Thoracic aorta (tissue), 2 donors: ENCODE measurements at places on chromosomes 2 and 18.

DNA sequence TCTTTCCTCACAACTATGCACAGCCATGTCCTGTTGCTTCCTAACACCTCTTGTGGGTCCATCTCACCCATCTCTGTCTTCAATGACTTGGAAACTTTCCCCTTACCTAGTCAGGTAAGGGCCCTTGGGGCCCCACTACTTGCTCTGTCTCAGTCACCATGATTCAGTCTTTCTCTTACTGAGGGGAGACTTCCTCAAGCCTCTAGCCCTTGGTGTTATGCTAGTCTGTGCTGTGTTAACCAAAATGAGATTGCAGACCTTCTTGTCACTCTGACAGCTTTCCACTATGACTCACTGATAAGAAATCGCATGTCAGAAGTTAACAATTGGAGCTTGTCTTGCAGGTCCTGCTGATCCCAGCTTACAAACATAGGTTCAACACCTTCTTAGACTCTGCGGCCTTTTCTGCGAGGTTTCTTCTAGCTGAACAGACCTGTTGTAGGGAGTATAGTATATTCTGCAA, 65.3 kb downstream of the WDR75 start:
- DNase-seq, result no peak

DNA sequence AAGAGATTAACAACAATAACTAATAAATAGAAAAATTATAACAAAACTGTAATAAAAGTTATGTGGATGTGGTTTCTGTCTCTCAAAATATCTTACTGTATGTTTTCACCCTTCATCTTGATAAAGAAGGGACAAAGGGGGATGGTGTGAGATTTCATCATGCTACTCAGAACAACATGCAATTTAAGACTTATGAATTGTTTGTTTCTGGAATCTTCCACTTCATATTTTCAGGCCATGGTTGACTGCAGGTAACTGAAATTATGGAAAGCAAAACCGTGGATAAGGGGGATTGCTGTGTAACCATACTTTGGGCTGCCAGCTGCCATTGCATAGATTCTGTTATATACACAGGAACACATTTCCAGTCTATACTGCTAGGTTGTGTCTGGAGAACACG, 45.6 kb downstream of the NEB start:
- no peak for DNase-seq

DNA sequence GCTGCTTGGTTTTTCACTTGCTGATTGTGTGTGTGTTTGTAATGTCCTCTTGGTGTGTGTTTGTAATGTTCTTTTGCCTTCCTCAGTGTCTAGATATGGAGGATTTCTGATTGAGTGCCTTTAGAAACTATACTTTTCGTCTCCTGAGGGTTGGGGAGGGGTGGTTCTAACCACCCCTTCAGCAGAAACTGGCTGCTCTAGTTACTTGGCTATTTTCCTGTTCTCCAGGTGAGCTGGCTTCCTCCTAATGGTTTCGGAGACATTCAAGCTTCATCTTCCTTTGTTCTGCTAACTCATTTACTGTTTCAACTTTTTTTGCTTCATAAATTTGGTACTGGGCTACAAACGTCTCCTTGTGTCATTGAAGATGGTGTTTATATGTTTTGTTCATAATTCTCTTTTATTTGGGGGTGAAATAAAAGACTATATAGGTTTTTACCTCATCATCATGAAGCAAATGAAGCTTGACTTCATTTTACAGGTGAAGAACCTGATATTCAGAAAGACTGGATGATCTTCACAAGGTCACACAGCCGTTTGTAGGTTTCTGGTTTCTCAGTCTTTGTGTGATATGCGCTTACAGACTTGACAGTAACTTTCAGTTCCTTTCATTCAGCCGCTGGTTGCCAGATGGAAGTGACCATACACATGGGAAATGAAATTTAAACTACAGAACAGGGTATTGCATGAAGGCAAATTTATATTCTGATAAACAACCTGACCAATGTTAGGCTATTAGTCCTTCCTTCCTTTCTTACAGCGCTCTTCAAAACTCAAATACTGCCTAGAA, 238.5 kb downstream of the GALR1 start:
- no peak for DNase-seq

- no peak for DNase-seq
Observed at GRCh38 chr2:80830891-80831290, 526.3 kb upstream of the LRRTM1 start.

DNA sequence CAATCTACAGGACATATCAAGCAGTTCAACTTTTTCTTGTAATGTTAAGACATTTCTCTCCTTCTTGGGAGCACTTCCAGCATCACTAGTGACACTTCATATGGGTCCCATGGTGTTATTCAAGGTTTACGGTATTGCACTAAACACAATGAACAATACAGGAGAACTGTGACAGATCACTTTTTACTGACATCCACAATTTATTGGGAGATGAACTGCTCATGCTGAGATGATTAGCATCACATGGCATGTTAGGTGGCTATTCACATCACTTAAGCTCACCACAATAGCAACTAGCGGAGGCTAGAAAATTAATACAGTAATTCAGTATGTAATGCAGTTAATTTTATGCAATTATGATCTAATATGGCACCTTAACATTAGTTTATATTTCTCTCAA, 264.4 kb downstream of the ERBB4 start:
- DNase-seq, result no peak

GRCh38 chr18:46412916-46413315, 244.1 kb downstream of the LOXHD1 start:
- DNase-seq, result no peak

DNA sequence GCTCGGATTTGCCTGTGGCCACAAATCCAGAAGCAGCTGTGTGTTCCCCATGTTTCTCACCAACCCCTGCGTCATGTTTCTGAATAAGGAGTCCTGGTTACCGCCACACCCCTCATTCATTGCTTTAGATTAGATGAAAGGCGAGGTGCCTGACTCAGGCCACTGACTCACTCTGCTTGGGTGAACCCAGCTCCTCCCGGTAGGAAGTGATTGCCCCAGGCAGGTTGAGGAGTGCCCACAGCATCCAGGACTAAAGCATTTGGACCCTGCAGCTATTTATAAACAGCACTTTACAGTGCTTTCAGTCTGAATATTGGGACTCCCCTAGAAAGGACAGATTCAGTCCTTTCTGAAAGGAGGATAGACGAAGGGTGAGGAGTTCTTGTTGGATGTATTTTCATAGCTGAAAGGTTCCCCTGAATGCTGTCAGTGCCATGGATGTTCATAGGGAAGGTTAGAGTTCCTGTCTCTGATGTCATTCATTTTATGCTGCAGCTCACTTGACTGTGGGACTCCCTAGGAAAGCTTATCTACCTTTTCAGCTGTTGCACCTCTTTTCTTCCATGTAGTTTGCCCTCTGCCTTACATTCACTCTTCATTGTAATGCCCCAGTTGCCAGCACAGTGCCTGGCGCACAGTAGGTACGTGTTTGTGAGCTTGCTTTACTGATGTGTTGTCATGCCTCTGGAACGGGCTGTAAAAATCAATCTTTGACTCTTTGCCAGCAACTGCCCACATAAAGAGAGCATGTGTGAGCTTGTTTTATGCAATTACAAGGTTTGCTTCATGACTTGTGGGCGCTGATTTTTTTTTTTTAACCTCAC, 14.9 kb downstream of the ITGA6 start:
- DNase-seq, result no peak

GRCh38 chr2:38719706-38720105, 31.5 kb downstream of the SRSF7 start:
- no peak for DNase-seq

DNA sequence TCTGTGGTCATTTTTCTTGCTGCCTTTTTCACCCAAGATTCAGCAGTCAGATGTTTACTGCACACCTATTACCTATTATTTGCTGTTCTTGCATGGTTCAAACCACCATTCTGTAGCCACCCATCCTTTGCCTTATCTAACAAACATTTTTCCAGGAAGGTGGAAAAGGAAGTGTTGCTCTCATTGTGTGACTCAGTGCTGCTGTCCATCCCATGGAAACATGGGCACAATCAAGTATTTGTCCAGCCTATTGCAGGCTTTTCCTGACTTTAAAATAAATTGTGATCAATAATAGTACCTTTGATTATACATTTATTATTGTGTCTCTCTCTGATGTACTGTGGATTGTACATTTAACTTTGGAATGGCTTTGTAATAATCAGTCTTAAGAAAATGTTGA, 53.2 kb downstream of the USP14 start:
- no peak for DNase-seq

DNA sequence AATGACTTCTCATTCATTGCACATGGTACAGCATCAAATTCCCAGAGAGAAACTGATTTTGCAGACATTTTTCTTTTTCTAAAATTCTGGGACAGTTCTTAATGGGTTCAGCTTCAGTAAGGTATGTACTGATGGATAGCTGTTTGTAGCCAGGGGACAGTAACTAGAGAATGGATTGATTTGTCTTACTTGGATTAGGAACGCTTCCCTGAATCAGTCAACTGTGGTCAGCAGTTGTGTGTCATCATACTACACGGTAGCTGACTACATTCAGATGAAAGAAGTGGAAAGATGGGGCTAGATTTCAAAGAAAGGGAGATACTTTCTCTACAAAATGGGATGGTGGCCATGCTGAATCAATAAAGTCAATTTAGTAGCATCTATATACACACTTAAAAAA, 431.4 kb downstream of the GRB14 start:
- no peak for DNase-seq

DNA sequence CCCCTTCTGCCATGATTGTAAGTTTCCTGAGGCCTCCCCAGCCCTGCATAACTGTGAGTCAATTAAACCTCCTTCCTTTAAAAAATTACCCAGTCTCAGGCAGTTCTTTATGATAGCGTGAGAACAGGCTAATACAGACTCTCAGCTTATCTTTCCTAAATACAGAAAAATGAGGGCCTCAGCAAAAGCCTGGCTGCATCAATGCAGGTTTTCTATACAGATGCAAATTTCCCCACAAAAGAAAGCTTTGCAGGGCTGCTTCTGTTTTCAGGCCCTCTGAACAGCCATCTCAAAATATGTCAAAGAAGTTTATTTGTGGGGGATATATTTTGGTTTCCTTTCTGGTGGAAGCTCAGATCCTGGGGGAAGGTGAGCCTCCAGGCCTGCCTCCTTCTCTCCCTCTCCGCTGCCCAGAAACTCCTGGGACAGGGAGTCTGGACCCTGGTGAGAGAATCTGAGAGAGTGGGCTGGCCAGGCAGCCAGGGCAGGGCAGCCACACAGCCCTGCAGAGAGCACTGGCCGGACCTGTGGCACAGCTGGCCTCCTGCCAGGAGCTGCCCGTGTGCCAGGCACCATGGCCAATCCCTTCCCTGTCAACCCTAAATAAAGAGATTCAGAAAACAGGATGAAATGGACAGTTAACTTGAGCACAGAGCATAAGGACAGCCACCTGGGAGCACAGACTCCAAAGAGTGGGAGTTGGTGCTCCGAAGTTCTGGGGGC, 21.6 kb upstream of the AGXT start:
- DNase-seq, result no peak

DNA sequence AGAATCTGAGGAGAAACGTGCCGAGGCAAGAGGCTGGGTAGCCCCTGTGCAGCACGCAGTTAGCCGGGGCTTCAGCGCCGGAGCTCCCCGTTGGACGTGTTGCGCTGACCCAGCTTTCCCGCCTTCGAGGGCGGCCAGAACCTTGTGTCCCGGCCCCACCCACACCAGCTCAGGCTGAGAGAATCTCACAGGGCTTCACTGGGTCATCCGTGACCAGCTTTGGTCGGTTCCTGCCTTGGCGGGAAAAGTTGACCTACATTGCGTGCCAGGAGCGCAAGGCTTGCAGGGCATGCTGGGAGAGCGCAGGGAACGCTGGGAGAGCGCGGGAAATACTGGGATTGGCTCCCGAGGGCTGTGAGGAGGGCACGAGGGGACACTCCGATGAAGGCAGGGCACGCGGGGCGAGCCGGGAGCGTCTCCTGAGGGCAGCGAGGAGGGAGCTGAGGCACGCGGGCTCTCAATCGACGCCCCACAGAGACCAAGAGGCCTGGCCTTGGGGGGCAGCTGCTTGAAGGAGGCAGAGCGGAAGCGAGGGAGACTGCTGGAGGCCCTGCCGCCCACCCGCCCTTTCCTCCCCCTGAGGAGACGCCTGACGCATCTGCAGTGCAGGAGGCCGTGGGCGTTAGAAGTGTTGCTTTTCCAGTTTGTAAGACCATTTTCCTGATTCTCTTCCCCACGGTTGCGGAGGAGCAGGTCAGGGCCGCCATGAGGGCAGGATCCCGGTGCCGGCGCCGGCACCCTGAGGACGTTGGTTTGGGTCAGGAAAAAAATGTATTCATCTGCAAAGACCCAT, at the start of gene C18orf63:
C18orf63 (plus strand) TSS at position 376 of the 793 bp plus-strand sequence. CDS start 2,027 bp downstream, outside the sequence.
- no peak for DNase-seq

- no peak for DNase-seq
Observed at GRCh38 chr2:166499281-166499680, 5.2 kb upstream of the SCN7A start.

DNA sequence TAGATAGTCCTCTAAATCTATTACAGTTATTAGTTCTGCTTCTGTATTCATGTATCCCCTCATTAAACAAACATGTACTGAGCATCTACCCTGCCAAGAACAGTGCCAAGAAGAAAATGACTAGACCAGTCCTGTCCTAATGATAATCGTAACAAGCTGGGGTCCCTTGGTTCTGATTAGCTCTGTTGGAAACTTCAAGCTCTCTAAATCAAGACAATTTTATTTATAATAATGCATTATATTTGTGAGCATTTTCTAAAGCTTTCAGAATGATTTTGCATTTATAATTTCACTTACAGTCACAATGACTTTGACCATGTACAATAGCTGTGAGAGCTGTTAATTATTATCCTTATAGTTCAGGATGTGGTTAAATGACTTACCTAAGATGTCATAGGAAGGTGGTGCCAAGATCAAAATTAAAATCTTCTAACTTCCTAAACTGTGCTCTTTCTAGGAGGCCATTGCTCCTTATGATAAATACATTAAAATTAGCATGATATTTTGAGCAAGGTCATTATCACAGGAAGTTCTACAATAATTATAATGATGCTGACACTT, 336.5 kb upstream of the SLC39A10 start:
- no peak for DNase-seq

GRCh38 chr18:37846996-37847395, 281.4 kb upstream of the CELF4 start:
- no peak for DNase-seq

DNA sequence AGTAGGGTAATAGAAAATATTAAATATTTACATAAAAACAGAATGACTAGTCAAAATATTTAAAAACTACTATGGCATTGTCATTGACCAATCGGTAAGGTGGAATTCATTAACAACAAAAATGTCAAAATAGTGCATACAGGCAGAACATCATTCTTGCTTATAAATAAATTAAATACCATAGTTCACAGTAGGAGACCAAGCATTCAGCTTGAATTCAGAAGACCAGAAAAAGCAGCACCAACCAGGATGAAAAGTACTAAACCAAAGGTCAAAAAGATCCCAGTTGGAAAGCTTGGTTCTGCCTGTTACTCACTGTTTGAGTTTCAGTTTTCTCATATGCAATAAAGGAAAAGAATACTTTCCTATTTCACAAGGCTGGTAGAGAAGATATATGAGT, 244.3 kb downstream of the OSR1 start:
- no peak for DNase-seq

GRCh38 chr2:195055996-195056395, 601.0 kb upstream of the SLC39A10 start:
- DNase-seq, result no peak

GRCh38 chr18:48791636-48792105, 159.1 kb downstream of the SMAD7 start:
- no peak for DNase-seq

- no peak for DNase-seq
Observed at GRCh38 chr18:68270017-68270416, 444.9 kb downstream of the TMX3 start.

- DNase-seq, result no peak
Observed at GRCh38 chr2:136107051-136108033, 10.6 kb downstream of the CXCR4 start.

GRCh38 chr2:196516564-196516963, 123.0 kb upstream of the CCDC150 start:
- DNase-seq, result no peak
